ENCODE measurements at places on chromosomes 2 and 18. TPM values are rescaled to one million over a fixed set of nuclear protein-coding genes. Genes with fewer than 3 reads are reported as not detected.

HOXD11 gene
- 70.5 TPM for polyA plus RNA-seq

GRCh38 chr2:224202281-224202865 lies 163.3 kb upstream of the SERPINE2 start:
- no peak for DNase-seq

DNA sequence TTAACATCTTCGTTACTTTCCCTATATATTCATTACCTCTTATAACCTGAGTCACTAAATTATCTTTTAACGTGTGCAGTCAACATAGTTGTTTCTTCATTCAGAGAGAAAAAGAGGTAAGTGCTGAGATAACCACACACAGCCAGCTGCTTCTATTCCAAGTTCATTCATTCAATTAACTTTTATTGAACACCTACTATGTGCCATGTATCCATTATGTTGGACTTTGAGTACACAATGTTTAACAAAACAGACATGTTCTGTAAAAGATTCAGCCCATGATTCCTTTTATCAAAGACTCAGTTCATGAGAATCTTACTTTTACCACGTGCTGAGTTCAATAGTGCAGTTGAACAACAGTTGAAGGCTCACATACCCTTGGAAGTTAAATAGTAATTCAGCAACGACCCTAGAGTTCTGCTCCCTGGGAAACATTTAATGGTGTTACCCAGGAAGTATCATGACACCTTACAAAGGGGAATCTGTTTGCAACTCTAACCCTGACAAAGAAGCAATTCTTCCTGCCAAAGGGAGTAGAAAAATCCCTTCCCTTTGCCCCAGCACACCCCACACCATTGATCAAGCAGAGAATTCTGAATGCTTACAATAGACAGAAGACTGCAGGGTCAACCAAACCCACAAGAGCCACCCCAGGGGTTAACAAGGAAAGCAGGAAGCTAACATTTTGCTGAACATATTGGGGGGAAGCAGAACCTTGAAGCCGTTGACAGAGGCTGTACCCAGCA lies 595.8 kb downstream of the STK39 start:
- no peak for DNase-seq

REG1A gene
- not detected for polyA plus RNA-seq

GRCh38 chr18:32867330-32867729 lies 94.5 kb upstream of the KLHL14 start:
- DNase-seq: no peak

ERMN gene
- polyA plus RNA-seq: 0.04 TPM

L3MBTL4 gene
- 1.1 TPM for polyA plus RNA-seq

- no peak for DNase-seq
These were observed 1542.6 kb upstream of the PIK3C3 start for GRCh38 chr18:40412410-40412809.

TIGD1 gene
- polyA plus RNA-seq: 12.0 TPM

ORMDL1 gene
- polyA plus RNA-seq: 106 TPM

- DNase-seq: no peak
These were observed 22.9 kb downstream of the ITGB1BP1 start for GRCh38 chr2:9400268-9401058.

DNA sequence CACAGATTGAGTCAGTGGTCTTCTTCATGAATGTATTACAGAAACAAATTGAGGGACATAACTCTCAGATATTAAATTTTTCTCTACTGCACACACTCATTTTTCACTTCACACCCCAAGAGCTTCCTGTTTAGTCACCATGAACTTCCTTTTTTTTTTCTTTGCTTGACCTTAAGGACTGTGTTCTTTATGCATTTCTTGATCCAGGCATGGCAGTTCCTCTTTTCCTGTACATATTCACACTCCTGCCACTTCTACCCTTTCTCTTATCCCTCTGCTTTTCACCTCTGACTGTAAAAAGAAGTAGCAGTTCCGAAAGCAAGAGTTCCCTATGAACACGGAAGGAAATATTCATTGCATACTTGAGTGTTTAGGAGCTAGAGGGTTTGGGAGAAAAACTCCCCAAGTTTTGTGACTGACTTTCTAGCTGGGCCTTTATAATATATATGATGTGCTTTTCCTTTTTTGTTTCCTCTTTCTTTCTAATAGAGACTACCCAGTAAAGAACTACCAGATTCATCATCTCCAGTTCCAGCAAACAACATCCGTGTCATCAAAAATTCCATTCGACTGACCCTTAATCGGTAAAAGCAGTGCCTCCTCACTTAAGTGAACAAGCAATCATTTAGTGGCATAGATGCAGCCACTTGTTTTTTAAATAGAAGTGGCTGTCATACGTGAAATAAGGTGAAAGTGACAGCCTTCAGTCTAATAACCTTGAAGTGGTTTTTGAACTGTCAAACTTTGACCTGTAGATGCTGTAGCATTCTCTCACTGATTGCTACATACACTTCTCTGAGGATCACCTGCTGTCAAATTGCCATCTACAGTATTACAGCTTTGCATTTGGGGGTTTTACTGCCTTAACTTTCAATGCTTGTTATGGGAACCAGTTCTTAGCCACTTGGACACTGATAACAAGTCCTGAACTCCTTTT lies 40.8 kb downstream of the PAPOLG start:
- no peak for DNase-seq

Data from left renal pelvis (tissue), 4 donors.